ENCODE measurements at places on chromosomes 4 and X.

- DNase-seq, result no peak
Measured at GRCh38 chrX:16476692-16477091, 173.3 kb upstream of the S100G start.

GRCh38 chr4:150212485-150212884 is 134.2 kb downstream of the DCLK2 start:
- no peak for DNase-seq

GRCh38 chr4:24643774-24644520 is 59.6 kb upstream of the DHX15 start:
- DNase-seq, result no peak

DNA sequence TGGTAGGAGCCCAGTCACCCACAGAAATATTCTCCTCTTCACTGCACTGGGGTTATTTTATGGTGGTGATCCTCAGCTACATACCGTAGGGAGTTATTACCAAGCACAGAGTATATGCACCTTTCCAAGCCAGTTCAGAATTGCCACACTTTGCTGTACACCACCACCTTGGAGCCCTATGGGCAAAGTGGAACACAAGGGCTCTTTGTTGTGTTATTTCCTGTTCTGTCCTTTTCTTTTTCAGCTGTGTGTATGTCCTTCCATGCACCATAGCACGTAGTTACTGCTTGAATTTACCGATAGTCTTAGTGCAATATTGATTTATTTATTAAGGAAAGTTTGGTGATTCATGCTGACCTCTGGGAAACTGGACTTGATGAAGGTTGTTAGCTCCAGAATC is 8.3 kb downstream of the RNF128 start:
- no peak for DNase-seq

DNA sequence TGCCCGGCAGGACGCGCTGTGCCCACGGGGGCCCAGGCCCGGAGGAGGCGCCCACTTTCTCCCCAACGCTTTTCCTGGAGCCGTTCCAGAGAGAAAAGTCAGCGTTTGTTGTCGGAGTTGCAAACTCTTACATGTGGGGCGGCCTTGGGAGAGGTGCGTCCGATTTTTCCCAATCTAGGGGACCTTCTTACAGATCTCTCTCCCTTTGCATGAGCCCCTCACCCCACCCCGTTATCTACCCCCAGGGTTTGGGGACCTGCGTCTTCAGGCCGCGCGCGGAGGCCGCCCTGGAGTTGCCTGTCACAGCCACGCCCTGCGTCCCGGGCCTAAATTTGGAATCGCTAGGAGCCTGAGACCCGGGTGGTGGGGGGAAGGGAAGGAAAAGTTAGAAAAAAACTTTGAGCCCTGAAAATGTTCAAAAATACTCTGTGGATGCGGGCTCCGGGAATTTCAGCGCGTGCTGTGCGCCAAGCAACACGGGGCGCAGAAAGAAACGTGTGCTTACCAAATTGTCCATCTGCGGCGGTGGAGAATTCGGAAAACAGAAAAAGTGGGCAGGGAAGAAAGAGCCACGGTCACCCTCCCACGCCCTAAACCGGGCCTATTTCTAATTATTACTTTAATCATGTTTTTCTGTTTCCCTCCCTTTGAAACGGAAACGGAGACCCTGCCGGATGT is 587 bp downstream of the CD99 start:
- DNase-seq, result peak; percentile 72

DNA sequence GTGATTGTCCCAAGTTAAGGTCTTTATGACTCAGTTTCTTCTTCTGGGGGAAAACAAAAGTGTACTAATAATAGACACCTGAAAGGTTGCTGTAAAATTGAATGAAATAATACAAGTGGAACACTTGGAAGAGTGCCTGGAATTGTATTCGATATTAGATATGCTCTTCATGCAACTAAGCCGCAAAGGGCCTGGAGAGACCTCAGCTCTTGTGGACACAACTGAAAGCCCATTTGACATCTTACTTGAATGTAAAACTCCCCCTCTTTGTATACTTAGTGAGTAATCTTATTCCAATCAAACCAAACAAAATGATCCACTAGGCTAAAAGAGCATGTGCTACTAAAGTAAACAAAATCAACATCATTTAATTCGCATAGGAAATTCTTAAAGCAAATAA is 511 bp upstream of the MAP9 start:
- DNase-seq, result no peak

GRCh38 chr4:158316264-158316663 is 106.0 kb downstream of the TMEM144 start:
- DNase-seq, result peak; percentile 7

- no peak for DNase-seq
Measured at GRCh38 chr4:103207673-103208072, 9.5 kb upstream of the CENPE start.

GRCh38 chr4:81595287-81595686 is 123.6 kb upstream of the RASGEF1B start:
- DNase-seq, result no peak

- DNase-seq, result peak; percentile 54
Measured at GRCh38 chrX:53595266-53595810, 91.2 kb downstream of the HUWE1 start.

GRCh38 chrX:112368371-112368770 is 285.8 kb upstream of the TRPC5 start:
- no peak for DNase-seq

- no peak for DNase-seq
Measured at GRCh38 chr4:176906709-176907108, 114.0 kb upstream of the VEGFC start.

DNA sequence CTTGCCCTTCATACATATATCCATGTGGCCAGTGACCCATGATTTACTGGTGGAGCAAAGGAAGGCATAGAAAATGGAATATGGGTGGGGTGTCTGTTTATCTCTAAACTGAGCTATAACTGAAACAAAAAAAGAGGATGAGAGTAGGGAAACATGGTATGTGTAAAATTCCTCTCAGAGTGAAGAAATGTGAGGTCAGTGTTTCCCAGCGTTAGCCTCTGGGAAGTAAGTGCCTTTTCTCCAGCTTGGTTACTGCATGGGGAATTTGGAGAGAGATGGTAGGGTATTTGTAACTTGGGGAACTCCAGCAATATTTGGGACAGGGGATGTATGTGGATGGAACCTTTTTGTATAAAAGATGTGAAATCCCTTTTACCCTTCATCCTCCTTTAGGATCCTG is 89.4 kb downstream of the AFF1 start:
- peak; percentile 67 for DNase-seq

DNA sequence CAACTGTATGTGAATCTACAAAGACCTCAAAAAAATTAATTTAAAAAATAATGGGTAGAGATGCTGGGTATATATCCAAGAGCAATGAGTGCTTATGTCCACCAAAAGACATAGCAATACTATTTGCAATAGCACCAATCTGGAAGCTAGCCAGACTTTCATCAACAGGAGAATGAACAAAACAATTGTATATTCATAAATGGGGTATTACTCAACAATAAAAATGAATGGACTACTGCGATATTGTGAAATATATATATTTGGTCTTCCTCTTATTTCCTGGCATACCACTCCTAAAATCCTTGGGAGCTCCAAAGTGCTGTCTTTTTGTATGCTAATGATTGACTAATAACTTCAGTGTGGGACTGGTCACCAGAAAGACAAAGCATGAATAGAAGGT is 77.5 kb downstream of the MSN start:
- peak; percentile 44 for DNase-seq

GRCh38 chr4:26577066-26577465 is 6.8 kb upstream of the TBC1D19 start:
- DNase-seq, result no peak

GRCh38 chr4:102829803-102830202 is 2.5 kb upstream of the UBE2D3 start:
- no peak for DNase-seq
